ENCODE measurements at places on chromosomes 6 and 20.

DNA sequence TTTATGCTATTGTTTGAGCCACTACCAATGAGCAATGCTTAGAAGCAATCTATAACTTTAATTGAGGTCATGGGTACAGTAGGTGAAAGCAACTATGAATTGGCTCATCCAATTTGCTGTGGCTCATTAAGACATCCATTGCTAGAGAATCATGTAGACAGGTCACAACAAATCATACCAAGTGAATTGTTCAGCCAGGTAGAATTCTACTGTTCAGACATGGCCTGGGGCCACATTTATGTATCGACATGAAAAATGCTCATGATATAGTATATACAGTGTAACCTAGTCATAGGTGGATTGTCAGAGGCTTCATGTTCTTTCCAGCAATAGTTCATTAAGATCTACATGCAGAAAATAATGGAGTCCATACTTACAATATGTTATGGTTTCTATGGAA, 633.7 kb upstream of the EYS start:
- no peak for DNase-seq

DNA sequence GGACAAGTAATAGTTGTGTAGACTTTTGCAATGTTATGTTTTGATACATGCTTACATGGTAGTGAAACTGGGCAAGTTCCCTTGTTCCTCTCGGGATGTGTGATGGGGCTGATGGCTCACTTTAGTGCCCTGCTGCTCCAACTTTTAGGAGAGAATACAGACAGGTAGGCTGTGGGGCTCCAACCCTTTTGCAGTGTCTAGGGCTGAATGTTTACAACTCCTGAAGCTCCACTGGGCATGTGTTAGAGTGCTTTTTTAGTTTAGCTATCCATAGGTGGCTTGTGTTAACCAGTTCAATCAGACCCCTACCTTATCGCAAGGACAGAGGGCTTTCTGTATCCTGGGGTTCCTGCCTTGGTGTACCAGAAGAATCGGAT, 33.8 kb downstream of the SERPINB6 start:
- no peak for DNase-seq

DNA sequence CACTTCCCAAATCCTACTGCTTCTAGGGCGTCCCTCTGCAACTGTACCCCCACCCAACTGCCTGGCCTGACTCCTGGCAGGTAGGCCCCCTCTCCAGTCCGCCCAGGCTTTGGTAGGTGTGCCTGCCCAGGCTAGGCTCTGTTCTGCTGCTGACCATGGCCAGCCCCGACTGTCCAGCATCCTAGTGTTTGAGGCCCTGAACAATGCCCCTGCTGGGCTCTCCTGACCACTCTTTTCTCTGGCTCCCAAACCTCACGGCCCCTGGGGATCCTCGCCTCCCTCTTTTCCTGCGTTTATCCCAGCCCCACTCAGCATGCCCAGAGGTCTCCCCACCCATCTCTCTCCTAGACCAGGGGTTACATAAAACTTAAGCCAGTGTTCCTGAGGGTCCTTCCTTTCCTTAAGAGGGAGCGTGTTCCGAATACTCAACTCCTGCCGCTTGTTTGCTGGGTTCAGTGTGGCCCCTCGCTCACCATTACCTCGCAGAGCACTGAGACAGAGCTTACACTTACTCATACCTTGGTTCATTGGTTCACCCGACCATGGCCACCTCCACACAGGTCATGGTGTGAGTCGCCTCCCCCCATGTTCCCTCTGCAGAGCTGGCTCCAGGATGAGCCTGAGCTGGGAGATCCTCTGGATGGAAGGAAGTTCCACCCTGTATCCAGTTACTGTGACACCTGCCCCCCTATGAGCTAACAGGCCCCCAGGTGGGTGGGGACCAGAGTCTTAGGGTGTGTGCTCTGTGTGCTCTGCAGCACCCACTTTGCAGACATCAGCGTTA, 21.0 kb upstream of the MYT1 start:
- DNase-seq, result no peak

GRCh38 chr20:58073945-58074856, 154.3 kb downstream of the ANKRD60 start:
- no peak for DNase-seq

DNA sequence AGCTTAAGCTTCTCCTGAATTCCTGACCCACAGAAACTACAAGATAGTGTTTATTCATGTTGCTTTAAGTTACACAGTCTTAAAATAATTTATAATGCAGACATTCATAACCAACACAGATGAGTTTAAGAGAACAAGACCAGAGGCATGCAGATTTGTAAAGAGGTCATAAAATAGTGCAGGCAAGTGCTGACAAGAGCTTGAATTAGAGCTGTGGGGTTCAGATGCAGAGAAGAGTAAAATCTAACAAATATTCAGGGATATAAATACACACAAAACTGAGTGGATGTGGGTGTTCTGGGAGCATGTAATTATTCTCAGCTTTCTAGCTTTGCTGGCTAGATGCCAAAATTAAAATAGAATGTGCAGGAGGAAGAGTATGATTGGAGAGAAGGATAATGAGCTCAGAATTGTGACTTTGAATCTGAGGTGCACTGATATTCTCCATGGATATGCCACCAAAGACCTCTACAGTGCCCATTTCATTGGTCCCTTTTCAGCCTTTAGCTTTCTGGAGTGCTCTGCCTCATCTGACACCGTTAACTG, 291.9 kb upstream of the SGK1 start:
- DNase-seq, result no peak

DNA sequence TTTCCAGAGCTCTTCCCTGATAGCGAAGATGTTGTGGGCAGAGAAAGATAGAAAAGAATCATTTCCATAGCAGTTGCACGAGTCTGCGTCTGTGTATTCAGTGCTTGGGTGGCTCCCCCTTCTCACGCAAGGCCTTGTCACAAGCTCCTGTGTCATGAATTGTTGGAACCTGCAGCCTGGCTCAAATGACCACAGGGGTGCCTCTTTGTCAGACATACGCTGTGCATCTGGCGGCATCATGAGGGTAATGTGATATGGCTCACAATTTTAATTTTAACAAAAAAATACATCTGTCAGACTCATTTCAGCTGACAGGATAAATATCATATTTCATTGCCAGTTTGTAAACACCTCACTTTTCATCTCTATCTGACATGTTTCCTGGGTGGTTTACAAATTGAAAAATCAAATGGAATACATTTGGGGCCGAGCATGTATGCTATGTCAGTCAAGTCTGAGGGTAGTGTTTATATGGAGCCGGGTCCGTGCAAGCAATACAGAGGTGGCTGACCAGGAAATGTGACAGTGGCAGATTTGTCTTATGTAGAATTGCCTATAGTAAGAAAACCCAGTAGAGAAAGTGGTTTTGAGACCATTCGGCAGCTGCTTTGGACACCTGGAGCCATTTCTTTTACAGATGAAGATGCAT, 90.9 kb downstream of the CAP2 start:
- DNase-seq, result no peak

DNA sequence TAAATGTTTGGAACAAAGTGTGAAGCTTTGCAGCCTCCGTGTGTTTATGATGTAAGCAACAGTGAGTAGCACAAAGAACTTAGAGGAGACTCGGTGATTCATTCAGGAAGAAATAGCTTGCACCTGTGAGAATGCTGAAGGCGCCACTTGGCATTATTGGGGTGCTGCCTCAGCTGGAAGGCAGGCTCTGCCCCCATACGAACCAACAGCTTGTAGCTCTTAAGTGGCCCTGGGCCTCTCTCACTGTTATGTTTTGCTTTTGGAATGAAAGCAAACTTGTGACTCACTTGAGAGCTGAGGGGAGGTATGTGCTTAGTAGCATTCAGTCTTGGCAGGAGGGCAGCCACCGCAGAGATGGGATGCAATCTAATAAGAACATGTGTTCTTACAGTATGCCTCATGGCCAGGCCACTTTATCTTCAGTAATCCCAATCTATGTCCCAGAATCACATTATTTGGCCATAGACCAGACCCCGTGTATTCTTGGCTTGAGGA, 310.7 kb downstream of the EYA4 start:
- DNase-seq, result peak; percentile 4

DNA sequence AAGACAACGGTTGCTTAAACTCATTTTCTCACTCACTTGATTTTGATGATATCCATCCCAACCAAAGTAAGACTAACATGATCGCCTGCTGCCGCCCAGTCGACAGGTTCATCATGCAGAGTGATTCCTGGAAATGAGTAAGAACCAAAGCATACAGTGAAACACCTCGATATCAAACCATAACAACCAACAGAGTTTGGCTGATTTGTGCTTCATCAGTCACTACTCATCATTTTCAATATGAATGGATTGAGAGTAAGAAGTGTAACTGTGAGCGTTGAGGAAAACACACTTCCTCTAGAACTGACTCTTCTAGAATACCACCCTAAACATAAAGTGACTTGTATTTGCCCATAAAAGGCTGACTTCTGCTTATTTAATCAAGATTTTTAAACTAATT, 29.2 kb upstream of the ALDH8A1 start:
- no peak for DNase-seq

DNA sequence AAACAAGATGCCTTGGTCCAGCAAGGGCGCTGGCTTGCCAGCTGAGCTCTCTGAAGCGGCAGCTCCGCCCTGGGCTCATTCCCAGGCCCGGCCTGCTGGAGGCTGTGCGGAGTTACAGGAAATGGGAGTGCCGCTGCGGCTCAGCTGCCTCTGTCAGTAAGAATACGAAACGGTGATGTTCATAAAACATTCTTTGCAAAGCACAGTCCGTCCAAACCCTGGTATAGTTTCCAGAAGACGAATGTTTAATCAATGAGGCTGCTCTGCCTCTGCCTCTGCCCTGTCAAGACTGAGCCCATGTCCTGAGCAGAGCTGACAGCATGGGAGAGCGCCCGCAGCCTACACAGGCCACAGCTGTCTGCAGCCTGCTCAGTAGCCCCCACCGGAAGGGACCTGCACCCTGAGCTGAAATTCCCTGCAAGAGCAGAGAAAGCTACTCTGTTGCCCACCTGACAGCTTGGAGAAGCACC, 153.3 kb upstream of the SNX9 start:
- no peak for DNase-seq

DNA sequence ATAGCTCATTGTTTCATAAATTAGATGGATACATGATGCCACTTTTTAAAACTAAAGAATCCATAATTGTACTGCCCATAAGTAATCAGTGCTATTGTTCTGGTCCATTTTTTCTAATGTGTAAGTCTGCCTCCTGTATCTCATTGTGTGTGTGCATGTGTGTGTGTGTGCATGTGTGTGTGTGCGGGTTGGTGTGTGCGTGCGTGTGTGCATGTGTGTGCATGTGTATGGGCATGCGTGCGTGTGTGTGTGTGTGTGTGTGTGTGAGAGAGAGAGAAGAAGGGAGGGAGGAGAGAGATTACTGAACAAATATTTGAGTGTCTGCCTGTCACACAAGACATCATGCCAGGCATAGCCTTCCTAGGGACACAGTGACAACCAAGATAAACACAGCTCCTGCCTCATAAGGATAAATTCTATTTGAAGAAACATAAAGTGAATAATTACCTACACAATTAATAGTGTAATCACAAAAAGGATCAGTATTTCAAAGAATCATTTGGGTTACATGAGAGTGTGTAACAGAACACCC, 33.2 kb upstream of the RPS6KA2 start:
- DNase-seq, result no peak

DNA sequence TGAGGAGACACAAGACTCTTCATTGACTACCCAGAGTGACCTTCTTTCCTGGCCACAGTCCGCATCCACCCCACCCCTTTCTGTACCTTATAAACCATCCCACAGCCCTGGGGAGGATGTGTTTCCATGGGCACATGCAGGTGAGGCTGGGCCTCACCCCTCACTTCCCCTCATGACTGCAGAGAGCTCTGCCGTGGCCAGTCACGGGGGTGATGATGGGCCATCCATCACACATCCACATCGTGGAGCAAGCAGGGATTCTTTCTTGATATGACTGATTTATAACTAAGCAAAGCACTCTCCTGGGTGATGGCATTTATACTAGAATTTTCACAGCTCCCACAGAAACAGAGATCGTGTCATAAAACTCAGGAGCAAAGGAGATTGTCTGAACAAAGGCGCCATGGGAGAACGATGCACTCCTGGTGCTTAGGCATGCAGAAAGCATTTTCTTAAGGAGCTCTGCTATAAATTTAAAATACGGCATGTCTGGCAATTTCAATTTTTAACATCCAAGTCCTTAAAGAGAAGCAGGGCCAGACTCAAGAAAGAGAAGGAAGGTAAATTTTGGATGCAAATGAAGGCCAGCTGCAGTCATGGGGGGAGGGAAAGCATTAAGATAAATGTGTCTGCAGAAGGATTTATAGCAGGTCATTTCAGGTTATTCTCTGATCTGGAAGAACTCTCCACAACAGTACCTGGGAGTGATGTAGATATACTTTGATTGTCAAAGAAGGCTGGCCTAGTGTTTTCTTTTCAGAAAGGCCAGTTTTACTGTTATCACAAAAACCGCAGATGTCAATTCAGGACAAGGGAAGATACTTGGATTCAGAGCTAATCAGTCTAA, 777.0 kb downstream of the C6orf118 start:
- no peak for DNase-seq

DNA sequence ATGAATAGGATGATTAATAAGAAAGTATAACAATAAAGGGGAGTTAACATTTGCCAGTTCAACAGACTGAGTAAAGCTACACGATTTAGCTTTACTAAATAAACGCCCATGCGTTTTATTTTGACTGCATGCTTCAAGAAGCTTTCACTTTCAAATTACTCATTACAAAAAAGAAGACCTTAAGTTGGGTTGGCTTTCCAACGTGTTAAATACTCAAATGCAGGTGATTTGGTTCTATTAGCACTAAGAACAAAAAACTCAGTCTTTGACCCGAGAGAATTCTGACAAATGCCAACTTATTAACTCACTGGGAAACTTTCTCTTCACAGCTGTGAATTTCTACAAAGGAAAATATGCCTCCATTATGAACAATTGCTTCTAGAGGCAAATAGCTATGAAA, 24.8 kb downstream of the RNF146 start:
- no peak for DNase-seq

- DNase-seq, result no peak
These were observed 6.7 kb downstream of the C6orf132 start for GRCh38 chr6:42135722-42136121.

DNA sequence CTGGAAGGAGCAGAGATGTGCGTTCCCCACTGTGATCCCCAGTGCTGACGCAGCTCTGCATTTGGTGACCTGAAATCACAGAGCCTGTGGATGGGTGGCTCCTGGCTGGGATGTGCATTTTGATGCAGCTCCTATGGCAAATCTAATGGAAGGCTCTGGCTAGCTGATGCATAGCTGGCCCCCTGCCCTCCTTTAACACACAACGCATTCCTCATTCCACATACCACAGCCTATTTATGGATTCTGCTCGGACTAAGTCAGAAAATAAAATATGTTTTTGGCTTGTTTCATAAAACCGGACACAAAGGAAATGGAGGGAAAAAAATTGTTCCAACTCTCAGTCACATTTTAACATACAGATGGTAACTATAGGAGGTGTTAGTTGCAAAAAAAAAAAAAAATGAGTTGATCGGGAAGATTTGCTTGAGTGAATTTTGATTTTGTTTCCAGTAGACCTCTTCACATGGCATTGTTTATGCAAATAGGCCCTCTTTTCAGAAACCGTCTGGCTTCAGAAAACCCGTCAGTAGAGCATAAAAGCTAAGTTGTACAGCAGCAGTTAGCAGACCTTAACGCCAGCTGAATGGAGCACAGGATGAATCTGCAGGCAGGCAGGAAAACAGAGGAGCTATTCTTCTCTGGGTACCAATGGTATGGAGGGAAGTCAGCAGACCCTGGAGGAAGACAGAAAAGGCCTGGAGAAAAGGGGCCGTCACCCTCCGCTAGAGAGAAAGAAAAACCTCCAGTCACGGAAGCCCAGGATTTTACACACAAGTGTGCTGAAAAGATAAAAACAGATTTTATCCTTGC, 215.4 kb downstream of the HDGFL1 start:
- peak; percentile 74 for DNase-seq
